DND-41 (cell line): ENCODE measurements at places on chromosomes 12 and 14.

- DNase-seq, result no peak
These were observed 48.1 kb downstream of the ADCK1 start for GRCh38 chr14:77848031-77848430.

DNA sequence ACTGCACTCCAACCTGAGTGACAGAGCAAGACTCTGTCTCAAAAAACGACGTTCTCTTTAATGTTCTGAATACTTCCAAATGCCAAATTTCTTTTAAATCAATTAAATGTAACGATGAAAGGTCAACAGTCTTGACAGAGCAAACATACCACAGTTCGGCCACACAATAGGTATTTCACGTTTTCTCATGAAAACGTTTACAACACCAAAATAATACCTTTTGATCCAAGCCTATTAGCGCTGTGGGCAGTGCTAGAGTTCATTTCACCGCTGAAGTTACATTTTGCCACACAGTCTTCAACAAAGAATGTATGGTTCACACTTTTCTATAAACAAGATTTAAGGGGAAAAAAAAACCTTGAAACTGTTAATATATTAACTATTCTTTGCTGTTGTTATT is 122.1 kb downstream of the MED13L start:
- no peak for DNase-seq

DNA sequence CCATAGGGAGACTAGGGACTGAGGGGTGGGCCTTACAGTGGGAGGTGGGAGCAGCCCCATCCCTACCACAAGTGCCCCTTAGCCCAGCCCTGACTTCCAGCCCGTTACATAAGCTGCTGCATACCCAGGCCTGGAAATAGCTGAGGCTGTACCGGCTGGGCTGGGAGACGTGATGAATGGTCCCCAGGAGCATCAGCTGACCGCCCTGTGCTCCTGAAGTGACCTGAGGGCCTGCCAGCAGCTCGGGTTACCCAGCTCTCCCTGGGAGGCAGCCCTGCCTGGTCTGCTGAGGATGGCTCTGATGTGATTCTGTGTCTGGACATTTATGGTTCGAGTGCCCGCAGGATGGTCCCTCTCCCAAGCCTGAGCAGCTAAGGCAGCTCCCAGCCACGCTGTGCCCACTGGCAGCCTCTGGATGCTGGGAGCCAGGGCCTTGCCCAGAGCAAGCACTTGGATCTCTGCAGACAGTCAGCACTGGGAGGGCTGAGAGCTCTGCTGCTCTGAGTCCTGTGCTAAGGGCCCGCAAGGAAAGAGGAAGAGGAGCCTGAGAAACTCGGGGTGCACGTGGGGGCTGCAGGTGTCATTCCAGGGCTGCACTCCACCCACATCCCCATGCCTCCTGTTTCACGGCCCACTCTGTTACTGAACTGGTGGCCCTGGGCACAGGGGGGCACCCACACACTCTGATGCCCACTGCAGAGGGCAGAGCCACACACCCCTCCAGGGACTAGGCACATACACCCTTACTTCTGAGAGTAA is 20.5 kb downstream of the TAMALIN start:
- no peak for DNase-seq

- DNase-seq, result no peak
These were observed 16.9 kb upstream of the PDE3A start for GRCh38 chr12:20351406-20351805.

GRCh38 chr12:98791406-98791805 is 146.3 kb downstream of the APAF1 start:
- no peak for DNase-seq

GRCh38 chr14:74085828-74086227 is 1.1 kb downstream of the LIN52 start:
- no peak for DNase-seq

DNA sequence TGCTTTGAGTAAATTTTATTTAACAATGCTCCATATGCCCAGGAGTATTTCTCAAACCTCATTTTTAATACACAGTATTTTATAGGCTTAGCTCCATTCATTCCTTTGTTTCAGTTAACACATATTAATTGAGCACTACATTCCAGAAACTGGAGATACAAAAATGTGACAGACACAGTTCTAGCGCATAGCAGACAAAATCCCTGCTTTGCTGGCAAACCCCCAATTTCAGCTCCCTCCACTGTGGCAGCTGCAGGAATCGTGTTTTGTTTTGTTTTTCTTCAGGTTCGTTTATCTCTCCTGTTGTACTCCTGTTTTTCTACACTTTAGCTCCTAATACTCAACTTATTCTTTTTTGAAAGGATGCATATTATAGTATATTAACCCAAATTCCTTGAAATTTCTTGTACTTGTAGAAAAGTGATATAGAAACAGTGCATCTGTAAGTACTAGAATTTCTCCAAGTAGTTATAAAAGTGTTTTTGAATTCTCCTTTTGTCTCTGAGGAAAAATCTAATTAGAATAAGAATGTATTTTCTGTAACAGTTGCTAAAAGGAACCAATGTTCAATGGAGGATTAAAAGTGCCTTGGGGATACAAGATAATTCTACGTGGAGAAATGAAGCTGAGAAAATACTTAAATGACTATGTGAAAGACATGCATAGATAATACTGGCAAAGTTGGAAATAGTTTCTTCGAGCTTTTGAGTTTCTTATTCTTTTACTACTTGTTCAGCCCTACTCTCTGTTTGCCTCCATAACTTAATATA is 6.4 kb upstream of the RAB21 start:
- DNase-seq, result no peak

DNA sequence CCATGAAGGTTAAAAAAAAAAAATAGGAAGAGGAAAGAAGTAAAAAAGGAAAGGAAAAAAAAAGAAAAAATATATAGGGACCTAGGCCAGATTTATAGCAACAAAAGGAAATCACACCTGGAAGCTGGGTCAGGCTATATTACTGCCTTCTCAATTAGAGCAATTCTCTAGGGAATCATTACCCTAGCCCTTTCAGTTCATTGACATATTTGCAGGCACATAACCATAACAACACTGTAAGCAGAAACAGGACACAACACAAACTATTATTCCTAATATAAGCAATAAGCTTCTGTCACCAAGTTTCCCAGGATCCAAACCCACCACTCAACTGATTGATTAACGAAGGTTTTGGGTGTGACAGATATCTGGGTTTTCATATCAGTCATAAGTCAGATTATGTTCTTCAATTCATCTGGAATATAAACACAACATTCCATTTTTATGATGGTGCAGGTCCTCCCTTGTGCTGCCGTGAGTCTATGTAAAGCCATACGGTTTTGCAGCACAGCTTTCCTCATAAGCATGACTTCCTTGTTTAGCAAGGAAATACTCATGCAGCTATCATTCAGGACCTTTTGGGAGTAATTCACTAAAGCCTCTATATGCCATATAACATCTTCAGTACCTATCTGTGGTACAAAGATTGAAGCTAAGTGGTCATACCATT is 4.2 kb downstream of the PCNX4 start:
- DNase-seq, result no peak

DNA sequence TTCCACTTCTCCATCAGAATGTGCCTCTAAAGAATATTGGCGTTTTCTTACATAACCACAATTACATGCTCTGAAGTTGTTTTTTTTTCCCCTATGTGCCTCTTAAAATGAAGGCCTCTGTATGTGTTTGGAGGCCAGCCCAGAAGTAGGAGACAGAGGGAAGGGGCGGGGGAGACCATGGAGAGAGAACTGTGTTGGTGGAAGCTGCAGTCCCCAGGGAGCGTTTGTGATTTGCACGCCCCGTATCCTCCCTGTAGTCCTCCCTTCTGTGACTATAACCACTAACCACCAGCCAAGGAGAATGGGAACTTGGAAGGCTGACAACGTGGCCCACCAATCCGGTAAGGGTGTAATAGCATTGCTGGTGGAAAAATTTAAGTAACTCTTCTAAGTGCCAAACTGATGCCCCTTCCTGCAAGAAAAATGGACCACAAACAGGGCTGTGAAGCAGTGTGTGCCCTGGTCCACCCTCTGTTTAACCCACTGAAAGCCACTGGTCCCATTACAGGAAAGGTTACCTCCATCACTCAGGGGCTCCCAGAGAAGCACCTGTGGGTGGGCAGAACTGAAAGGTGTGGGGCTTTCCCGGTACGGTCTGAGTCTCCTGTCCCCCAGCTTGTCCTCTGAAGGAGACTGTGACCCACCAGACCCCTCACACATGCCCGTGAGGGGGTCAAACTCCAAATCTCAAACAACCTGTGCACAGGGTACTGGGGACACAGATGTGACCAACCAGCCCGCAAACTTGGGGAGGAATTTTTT is 36.8 kb downstream of the CCDC88C start:
- DNase-seq, result peak; percentile 47

DNA sequence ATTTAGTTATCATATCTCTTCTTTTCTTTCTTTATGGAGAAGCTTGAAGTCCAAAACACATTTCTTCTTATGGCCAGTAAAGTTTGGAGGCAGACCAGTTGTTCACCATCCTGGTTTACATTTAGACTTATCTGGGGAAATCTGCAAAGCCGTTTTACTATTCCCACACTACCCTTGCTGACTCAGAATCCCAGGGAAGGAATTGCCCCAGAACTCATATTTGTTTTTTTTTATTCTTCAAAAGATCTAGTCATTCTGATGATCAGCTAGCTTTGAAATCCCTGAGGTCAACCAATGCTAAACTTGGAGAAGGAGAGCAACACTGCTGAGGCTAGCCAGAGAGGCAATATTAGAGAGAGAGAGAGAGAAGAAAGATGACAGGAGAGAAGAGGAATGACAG is 12.3 kb upstream of the LMO3 start:
- DNase-seq, result no peak

DNA sequence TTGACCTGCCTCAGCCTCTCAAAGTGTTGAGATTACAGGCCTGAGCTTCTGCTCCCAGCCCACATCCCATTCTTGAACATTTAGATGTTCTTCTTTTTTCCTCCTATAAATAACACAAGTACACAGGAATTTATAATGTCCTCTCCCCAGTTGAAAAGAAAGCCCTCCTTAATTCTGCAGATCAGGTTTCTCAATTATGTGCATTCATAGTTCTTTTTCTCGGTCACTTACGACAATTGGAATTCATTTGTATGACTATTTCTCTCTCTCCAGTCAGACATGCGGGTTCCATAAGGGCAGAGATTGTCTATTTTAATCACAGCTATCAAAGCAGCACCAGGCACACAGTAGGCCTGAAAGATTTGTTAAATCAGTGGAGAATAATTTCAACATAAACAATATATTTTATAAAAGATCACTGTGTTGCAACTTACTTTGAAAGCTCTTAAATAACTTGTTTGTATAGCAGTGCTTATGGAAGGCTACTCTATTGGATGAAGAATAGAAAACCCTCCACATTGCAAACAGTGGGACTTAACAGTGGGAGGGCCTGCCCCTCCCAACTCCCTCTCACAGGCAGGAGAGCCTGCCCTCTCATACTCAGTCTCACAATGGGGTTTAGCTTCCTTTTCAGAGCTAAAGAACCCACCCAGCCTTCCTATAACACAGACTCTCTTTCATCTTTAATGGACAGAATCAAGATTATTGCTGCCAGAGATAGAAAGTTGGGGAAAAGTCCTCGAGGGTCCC is 84.1 kb upstream of the TRAF3 start:
- DNase-seq, result no peak

DNA sequence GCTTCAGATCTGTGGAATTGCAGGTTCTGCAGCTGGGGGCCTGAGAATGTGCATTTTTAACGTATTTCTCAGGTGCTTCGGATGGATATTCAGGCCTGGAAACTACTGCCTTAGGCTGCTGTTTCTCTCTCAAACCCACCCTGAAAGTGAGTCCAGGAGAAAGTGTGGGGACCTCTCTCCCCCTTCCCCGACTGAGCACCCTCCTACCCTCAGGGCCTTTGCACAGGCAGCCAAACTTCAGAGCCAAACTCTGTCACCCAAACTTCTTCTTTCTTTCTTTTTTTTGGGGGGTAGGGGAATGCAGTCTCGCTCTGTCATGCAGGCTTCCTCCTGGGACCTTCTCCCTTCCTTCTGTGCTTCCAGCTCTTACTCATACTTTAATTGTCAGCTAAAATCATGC is 82.4 kb upstream of the FBXO21 start:
- no peak for DNase-seq

DNA sequence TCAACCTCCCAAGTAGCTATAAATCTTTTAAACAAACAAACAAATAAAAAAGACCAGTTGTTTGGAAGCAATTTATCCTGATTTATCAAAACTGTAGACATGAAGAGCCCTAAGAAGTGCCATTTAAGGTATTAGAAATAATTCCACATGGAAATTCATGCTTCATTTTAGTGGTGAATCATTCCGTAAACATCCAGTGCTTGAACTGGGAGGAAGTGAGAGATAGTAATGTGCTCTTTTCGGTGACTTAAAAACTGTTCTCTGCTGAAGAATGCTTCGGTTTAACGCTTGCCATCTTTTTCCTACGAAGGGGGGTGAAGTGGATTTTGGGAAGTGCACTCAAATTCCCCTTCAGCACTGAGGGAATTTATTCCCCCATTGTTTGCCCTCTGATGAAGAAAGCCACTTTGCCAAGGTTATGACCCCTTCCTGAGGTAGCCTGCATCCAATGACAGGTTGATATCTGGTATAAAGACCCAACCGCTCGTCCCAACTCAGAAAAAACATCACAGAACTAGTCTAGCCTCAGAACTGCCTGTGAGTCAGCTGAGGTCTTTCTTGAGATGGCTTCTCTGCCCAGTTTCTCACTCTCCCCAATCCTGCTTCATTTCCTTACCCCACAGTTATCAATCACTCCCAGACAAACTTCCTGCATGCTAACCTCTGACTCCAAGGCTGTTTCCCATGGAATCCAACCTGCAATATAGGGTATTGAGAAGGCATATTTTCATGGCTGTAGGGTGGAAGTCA is 244.1 kb downstream of the AEBP2 start:
- DNase-seq, result no peak

DNA sequence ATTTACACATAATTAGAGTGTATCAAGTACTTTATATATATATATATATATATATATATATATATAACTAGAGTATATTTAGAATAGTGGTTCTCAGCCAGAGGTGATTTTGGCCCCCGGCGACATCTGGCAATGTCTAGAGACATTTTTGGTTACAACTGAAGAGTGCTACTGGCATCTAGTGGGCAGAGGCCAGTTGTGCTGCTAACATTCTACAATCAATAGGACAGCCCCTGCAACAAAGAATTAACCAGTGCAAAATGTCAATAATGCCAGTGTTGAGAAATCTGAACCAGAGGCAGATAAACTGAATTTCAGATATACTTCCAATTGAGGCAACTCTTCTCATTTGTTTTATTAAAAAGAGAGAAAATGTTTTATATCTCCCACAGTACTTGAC is 8.9 kb downstream of the GTF2A1 start:
- DNase-seq, result peak; percentile 30

DNA sequence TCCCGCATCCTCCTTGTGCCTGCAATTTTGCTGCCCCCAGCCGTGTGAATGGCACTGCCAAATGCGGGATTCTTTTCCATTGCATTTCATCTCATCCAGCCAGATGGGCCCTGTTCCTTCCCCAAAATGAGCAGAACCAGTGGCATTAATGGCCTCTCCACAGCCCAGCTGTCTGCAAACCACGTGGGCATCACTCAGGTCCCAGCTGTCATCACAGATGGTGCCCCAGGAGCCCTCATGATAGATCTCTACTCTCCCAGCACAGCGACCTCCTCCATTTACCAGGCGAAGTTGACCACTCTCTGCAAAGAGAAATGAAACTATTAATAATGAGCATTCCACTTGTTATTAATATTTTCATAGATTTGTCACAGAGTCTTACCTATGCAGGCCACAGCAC is 17.1 kb downstream of the CD163 start:
- DNase-seq, result no peak
